T follicular helper cell (primary cell): ENCODE measurements at places on chromosomes 3 and 15.

DNA sequence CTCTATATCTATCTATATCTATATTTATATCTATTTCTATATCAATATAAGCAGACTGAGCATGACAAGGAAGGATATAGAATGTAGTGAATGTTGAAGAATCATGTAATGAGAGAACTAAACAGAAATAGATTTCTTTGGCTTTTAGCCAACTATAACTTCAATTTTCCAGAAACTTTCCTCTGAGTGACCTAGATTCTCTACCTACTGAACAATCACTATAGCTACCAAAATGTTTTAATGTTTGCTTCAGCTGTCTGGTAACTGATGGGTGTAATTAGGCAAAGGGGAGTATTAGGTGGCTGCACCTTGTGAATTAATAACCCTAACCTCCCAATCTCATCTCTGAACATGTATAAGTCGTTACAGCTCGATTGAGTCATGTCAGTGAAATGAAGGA lies 76.4 kb upstream of the ROBO1 start:
- DNase-seq, result no peak

DNA sequence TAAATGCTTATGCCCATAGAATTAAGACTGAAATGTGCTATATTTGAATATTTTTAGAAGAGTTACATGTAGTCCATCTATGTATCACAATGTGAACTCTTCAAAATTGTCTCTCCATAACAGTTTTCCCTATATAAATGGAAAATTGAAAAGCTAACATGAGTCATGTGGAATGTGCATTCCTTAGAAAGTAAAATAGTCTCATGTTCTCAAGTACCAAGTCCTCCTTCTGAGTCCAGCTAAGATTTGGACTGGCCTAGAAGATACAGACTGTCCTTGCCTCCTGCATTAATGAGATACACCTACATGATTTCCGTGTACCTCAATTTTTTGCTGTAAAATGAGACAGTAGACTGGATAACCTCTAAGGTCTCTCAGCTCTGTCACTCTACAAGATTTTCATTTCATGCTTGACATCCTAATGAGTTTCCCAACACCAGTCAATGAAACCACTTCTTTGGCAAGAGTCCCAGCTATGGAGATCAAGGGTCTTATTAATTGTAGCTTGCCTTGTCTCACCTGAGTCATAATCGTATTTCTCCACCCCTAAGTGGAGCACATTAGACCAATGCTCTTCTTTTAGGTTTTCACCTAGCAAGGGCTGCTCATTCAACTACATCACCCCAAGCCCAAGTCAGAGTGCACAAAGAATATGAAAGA lies 350.6 kb upstream of the IL12A start:
- DNase-seq, result no peak

DNA sequence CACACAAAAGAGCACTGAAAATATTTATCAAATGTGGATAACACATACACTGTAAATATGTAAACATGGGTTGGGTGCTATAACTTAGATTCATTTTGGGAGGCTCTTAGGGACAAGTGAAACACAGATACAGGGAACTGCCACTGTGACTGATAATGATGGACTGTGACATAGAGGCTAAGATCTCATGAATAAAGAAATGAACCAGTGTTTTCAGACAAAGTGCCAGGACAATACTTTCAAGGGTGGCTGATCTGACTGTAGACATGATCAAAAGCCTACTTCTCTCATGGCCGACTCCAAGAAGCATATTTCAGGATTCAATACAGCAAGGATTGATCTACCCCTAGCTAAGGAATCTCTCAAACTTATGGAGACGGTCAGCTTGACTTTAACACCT lies 353.8 kb downstream of the FGF12 start:
- DNase-seq, result no peak

DNA sequence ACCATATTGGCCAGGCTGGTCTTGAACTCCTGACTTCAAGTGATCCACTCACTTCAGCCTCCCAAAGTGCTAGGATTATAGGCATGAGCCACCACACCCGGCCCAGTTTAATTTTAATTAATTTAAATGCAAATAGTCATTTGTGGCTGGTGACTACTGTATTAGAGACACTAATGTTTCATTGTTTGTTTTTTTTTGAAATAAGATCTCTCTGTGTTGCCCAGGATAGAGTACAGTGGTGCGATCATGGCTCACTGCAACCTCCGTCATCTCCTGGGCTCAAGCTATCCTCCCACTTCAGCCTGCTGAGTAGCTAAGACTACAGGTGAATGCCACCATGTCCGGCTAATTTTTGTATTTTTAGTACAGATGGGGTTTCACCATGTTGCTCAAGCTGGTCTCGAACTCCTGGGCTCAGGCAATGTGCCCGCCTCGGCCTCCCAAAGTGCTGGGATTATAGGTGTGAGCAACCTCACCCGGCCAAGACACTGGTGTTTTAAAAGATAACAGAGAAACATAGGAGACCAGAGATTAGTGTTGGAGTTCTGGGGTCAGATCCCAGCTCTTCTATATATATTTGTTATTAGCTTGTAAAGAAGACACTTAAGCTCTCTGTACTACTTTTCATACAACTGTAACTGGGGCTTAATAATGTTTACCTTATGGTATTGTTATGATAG lies 34.5 kb upstream of the RAB11A start:
- DNase-seq, result no peak

- DNase-seq, result no peak
These were observed 57.5 kb downstream of the P2RY1 start for GRCh38 chr3:152892446-152892845.

DNA sequence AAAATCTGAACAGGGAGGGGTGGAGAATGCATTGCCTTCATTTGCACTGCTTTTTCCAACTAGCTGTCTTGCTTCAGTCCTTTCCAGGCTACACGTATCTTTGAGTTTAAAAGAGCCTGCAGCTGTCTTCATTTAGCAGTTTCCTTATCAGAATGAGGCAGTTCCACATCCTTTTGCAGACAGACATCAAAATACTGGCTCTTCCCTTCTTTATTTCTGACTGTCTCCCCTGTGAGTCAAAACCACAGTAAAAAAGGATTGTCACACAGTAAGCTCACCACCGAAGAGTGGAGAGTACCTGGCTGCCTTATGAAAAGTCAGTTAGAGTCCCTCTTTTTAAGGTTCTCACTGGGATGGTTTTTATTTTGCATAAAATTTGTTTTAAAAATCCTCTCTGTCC lies 205.5 kb upstream of the CD96 start:
- DNase-seq, result no peak

DNA sequence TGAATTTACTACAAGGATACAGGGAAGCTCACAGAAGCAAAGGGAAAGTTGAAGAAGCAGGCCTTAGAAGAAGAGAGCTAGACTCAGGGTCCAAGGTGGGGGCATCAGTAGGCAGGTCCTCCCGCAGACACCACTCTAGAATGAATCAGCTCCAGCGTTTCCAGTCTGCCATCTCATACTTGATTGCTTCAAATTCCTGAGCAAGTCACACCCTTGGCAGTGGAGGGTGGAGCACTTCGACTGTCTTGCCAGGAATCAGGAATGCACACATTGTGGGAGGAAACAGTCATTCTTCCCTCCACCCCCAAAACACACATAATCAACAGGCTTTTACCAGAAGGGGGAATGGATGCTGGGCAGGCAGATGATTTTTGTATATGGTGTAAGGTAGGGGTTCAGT lies 78.5 kb downstream of the CHCHD6 start:
- no peak for DNase-seq

- no peak for DNase-seq
These were observed 67.2 kb upstream of the XCR1 start for GRCh38 chr3:46094506-46094905.

DNA sequence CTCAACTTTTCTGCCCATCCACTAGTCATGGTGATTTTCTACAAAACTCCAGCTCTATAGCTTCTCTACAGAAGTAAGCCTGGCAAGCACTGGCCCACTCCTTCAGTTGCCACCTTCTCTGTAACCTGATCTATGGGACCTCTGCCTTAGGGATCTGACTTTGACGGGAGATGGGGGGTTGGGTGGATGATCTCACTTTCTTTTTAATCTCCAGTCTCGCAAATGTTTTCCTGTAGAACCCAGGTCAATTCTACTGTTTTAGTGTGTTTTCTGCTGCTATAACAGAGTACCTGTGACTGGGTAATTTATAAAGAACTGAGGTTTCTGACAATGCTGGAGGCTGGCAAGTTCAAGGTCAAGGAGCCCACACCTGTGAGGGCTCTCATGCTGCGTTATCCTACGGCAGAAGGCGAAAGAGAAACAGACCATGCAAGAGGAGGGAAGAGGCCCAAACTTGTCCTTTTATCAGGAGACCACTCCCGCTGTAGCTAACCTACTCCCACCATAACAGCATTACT lies 189.9 kb upstream of the THRB start:
- no peak for DNase-seq

DNA sequence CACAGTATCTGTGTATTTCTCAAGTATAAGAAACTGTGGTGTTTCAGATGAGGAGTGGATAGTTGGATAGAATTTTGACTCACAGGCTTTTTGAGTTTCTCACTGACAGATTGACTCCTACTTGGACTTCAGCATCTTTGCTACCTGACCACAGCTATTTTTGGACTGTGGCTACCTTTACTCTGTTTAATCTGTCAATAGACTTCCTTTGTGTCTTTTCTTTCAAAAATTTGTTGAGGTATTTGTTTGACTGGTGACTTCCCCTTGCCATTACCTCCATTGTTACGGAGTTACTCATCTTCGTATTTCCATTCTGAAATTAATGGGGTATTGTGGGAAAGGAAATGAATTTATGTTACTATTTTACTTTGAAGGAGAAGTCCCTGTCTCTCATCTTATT lies 123.8 kb downstream of the AGBL1 start:
- no peak for DNase-seq

GRCh38 chr15:68504681-68505170 lies 72.8 kb upstream of the ITGA11 start:
- DNase-seq, result no peak

- DNase-seq, result no peak
These were observed 25.4 kb downstream of the KIF7 start for GRCh38 chr15:89629829-89630228.

DNA sequence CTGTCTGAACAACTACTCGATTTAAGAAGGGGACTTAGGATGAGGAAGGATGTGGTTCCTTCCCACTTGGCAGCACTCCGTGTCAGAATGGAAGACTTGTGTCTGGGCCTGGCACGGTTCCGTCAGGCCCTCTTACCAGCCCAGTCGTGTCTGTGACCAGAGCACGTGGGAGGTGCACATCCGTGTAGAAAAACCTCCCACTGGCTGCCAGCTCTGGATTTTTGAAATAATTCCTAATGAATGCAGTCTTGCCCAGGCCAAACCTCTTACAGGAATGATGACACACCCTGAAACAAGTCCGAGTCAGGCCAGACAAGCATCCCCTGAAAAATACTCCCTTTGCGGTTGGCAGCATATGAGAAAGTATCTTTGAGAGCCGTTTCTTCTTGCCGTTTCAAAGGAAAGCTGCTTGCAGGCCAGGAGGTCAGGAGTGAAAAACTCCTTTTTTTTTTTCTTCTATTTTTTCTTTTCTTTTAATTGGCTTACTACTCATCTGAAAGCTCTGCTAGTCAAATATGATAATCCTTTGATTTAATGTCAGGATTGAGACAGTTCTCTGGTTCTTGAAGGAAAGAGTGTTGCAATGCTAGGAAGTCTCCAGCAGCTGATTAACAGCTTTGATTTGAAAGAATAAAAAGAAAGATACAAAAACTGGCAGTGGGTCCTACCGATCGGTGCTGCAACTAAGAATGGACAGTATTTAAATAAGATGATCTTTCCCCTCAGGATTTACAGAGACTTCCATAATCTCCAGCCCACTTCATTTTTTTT lies 19.8 kb downstream of the IL1RAP start:
- no peak for DNase-seq

- DNase-seq, result peak; percentile 7
These were observed 124.6 kb downstream of the AKAP13 start for GRCh38 chr15:85504749-85505676.

GRCh38 chr3:65170390-65171042 lies 482.7 kb upstream of the ADAMTS9 start:
- DNase-seq, result no peak

DNA sequence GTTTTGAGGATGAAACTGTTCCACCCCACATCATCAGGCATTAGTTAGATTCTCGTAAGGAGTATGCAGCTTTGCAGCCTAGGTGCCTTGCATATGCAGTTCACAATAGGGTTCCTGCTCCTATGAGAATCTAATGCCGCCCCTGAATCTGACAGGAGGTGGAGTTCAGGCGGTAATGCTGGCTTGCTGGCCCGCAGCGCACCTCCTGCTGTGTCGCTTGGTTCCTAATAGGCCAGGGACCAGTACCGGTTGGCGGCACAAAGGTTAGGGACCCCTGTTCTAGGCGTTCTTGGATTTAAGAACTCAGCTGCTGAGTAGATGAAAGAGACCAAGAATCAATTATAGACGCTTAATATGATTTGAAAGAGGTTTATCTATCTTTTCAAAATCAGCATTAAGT lies 595.4 kb downstream of the CADM2 start:
- DNase-seq, result no peak

DNA sequence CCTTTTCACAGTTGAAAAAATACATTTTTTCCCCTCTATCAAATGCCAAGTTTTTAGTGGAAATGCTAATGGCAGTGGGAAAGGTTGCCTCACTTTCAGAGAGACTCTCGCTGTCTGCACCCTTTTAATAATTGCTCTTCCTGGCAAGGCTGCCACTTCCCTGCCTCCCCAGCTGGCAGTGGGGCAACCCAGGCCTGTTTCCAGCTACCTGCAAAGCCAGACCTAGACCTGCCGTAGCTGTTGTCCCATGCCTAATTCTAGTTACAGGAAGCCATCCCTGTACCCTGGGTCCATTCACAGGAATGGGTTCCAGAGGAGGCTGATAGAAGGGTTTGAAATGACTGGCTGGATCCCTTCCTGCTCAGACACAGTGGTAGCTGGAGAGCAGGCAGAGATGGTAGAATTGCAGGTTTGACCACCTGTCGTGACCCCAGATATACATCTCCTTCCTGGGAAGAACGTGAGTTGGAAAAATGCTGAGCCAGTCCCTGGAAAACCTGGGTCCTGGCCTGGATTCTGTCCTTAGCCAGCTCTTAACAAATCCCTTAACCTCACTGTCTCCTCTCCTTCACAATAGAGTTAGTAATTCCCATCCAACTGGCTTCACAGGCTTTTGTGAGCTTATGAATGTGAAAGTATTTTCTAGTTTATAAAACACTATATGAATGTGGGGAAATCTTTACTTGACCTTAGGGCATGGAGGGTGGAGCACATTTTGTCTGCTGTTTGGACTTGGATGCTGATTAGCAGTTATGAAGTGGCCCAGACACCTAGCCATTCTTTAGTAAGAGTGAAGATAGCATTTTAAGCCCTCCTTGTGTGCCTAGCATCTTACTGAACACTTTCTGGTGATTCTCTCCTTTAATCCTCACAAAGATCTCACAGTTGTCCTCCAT lies 12.9 kb upstream of the ALPK3 start:
- DNase-seq, result no peak

- no peak for DNase-seq
These were observed 106.5 kb upstream of the CMC1 start for GRCh38 chr3:28134792-28135375.
